ENCODE measurements at places on chromosomes 7 and 10. TPM values are rescaled to one million over a fixed set of nuclear protein-coding genes. Genes with fewer than 3 reads are reported as not detected.

Gene CPA2
- not detected for total RNA-seq

Gene OR2A1
- total RNA-seq: not detected

- no peak for DNase-seq
- no peak overlapping the region for H3K4me3 ChIP-seq
- no peaks in the 10 kb centered on the region for H3K27me3 ChIP-seq
These were observed 75.4 kb downstream of the CALD1 start for GRCh38 chr7:134854816-134855215.

Gene LIPJ
- not detected for total RNA-seq

- H3K4me3 ChIP-seq: no peak overlapping the region
- no peaks in the 10 kb centered on the region for H3K36me3 ChIP-seq
- H3K4me1 ChIP-seq: no peaks in the 10 kb centered on the region
- no peaks in the 10 kb centered on the region for H3K27me3 ChIP-seq
- H3K27ac ChIP-seq: no peak overlapping the region
These were observed 16.6 kb downstream of the PLPP4 start for GRCh38 chr10:120473593-120473992.

Gene CPA1
- not detected for total RNA-seq

DNA sequence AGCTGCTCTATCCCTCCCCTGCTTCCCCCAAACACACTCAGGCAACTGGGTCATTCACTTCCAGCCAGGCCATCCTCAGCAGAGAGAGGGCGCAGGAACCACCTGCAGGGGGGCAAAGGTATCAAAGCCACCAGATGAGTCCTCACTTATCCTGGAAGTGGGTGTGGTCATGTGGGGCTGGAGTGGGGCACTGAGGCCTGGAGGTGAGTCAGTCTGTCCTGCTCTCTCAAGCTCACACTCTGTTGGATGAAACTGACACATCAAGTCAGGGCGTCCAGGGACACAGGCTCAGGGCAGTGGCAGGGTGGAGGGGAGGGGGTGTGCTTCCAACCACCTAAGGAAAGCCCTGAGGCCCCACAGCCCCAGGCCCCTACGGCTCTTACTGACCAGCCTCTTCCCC, 8.0 kb upstream of the ELFN1 start:
- no peak overlapping the region for H3K27ac ChIP-seq
- H3K27me3 ChIP-seq: peaks cover 74% of the 10 kb centered on the region
- H3K36me3 ChIP-seq: no peaks in the 10 kb centered on the region

DNA sequence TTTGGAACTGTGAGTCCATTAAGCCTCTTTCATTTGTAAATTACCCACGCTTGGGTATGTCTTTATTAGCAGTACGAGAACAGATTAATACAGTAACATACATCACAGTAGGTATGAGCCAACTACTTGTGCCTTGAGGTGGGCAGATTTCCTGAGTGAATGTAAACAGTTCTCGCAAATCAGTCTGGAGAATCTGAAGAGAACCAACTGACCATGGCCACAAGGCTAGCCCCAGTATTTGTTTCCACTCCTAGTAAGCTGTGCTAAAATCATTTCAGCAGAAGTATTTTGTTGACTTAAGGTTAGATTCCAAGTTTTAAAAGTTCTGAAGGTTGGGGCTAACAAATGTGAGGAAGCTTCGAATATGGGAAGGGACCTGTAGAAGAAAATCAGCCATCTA, 82.9 kb downstream of the NOD1 start:
- H3K27me3 ChIP-seq: no peaks in the 10 kb centered on the region
- no peak overlapping the region for H3K4me3 ChIP-seq
- peaks cover 8% of the 10 kb centered on the region for H3K4me1 ChIP-seq

Gene NEURL1
- total RNA-seq: 4.8 TPM

Gene CD36
- 0.28 TPM for total RNA-seq

Gene CLCN1
- total RNA-seq: not detected

DNA sequence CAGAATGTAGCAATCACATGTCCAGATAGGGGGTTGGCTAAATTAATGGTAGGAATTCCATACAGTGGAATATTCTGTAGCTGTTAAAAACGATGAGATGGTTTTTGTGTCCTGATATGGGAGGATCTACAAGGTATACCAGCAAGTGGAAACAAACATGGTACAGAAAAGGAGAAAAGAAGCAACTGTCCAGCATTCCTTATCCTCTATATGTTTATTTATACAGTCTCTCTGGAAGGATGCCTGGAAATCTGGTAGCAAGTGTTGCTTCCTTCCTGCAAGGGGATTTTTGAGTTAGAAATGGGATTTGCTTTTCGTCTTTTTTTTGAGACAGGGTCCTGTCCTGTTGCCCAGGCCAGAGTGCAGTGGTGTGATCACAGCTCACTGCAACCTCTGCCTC, 19.3 kb downstream of the IL15RA start:
- peaks cover 20% of the 10 kb centered on the region for H3K4me1 ChIP-seq
- H3K36me3 ChIP-seq: no peaks in the 10 kb centered on the region
- no peaks in the 10 kb centered on the region for H3K27me3 ChIP-seq

DNA sequence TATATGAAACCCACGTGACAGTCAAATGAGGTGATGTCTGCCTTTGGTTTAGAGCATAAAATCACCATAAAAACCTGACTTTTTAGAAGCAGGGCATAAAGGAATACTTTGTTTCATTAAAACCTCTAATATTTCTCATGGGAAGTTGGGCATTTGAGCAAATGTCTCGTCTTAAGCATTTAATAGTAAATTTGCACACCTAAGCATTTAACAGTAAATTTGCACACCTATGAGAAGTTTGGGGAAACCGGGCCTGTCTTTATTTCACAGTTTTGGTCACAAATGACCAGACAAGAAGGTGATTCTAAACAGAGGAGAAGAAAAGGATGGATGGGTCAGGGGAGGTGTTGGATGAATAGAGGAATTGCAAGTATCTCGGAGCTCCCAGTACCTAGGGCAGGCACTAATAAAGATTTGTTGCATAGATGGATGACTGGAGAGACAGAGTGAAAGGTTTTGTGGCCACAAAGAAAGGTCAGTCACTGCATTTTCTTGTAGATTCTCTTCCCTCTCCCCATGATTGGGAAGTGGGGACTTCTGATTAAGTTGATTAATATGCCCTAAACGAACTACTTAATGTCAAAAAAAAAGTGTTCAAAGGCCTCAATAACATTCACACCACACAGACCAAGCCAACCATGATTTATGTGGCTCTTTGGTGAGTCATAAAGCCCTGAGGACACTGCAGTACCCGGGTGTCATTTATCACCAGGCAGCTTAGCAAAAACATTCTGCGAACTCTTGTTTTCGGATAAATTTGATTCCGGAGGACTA, 158.2 kb downstream of the SPAG6 start:
- H3K4me1 ChIP-seq: peaks cover 12% of the 10 kb centered on the region
- no peaks in the 10 kb centered on the region for H3K27me3 ChIP-seq
- H3K27ac ChIP-seq: no peak overlapping the region
- H3K36me3 ChIP-seq: no peaks in the 10 kb centered on the region
- DNase-seq: peak; percentile 36

GRCh38 chr10:6406220-6407033, 173.6 kb downstream of the PRKCQ start:
- H3K36me3 ChIP-seq: no peaks in the 10 kb centered on the region
- H3K27me3 ChIP-seq: no peaks in the 10 kb centered on the region
- no peak overlapping the region for H3K27ac ChIP-seq

Gene FAM237B
- total RNA-seq: not detected

DNA sequence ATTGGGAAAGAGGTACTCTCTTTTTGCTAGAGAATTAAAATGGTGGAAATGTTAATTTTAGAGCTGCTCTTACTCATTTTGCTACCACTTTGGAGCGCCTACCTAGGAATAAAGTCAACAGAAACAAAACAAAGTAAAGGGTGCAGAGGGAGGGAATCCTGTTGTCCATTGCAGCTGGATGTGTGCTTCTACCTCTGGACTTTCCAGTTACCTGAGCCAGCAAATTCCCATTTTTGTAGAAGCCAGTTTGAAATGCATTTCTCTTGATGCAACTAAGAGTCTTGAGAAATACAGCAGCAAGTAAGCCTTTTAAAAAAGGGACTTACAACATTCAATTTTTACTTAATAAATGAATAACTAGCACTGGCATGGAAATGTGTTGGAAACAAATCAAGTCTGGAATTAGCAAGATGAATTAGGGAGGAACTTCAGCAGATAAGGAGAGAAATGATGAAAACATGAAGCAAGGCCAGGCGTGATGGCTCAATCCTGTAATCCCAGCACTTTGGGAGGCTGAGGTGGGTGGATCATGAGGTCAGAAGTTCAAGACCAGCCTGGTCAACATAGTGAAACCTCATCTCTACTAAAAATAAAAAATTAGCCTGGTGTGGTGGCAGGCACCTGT, 113.5 kb upstream of the CTTNBP2 start:
- DNase-seq: no peak
- H3K27me3 ChIP-seq: no peaks in the 10 kb centered on the region
- no peaks in the 10 kb centered on the region for H3K36me3 ChIP-seq
- no peak overlapping the region for H3K27ac ChIP-seq

Gene CYP2W1
- 0.63 TPM for total RNA-seq

DNA sequence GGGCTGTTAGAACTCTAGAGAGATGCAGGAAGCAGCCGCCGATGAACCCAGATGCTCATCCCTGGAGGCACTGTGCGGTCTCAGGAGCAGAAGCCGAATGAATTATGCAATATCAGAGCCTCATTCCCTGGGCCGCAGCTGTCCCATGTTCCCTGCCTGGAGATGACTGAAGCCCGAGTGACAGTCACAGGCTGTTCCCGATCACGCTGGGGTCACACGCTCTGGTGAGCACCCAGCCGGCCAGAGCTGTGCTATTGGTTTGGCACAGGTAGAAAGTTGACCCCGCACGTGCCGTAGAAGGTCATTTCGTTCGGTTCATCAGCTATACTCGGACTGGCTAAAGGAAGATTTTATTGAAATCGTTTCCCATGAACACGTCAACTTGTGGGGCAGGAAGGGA, 140.5 kb upstream of the SH2B2 start:
- H3K27me3 ChIP-seq: no peaks in the 10 kb centered on the region
- DNase-seq: no peak
- H3K4me1 ChIP-seq: peaks cover 8% of the 10 kb centered on the region
- H3K36me3 ChIP-seq: no peaks in the 10 kb centered on the region
- no peak overlapping the region for H3K27ac ChIP-seq

Gene NME8
- not detected for total RNA-seq

Gene DGKI
- 0.41 TPM for total RNA-seq

GRCh38 chr7:71132377-71133231, 660 bp downstream of the GALNT17 start:
- H3K27me3 ChIP-seq: no peaks in the 10 kb centered on the region
- H3K36me3 ChIP-seq: no peaks in the 10 kb centered on the region
- H3K27ac ChIP-seq: no peak overlapping the region

Gene AKR1C2
- total RNA-seq: 1,997 TPM

DNA sequence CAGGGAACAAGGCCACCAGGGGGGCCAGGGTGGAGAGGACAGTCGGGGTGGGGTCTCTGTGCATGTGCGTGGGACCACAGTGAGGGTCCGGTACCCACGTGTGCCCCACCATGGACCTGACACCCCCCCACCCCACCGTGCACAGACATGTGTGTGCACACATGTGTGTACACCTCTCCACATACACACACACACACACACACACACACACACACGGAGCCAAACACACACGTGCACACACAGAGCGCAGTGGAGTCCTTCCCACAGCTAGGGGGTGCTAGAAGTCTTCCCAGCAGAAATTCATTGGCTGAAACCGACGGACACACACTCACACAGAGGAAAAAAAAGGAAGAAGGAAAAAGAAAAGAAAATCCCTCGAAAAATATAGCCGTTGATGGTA, 42.8 kb upstream of the GNA12 start:
- no peaks in the 10 kb centered on the region for H3K36me3 ChIP-seq
- no peaks in the 10 kb centered on the region for H3K27me3 ChIP-seq
- peak; percentile 55 for DNase-seq

DNA sequence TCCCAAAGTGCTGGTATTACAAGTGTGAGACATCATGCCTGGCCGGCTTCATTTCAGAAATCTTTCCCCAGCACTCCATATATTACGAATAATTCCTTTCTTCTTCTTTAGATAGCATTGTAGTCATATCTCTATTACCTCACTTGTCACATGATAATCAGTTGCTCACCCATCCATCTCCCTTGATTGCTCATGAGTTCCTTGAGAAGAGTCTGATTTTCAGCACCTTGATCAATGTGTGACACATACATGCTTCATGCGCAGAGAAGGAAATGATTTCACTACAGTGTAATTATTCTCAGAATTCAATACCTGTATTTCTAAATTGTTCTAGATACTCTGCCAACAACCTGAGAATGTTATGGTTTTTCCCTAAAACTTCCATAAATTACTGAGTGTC, 26.7 kb upstream of the GGCT start:
- no peak for DNase-seq
- no peak overlapping the region for H3K4me3 ChIP-seq
- H3K27ac ChIP-seq: no peak overlapping the region
- no peaks in the 10 kb centered on the region for H3K27me3 ChIP-seq
- H3K36me3 ChIP-seq: no peaks in the 10 kb centered on the region

Gene IL2RA
- not detected for total RNA-seq

Gene CYP3A7
- total RNA-seq: not detected

Gene NEUROD6
- total RNA-seq: not detected

All from PC-9 (cell line).